ENCODE measurements at places on chromosomes 1 and 21.
A peak's percentile ranks its signal among the peaks of the same experiment; 100 is the strongest.

- no peak for DNase-seq
These were observed at the start of gene WLS for GRCh38 chr1:68232289-68233148. Gene WLS, minus strand, starts transcription at chr1:68232523. Its CDS starts 224 bp downstream, at chr1:68232299.

DNA sequence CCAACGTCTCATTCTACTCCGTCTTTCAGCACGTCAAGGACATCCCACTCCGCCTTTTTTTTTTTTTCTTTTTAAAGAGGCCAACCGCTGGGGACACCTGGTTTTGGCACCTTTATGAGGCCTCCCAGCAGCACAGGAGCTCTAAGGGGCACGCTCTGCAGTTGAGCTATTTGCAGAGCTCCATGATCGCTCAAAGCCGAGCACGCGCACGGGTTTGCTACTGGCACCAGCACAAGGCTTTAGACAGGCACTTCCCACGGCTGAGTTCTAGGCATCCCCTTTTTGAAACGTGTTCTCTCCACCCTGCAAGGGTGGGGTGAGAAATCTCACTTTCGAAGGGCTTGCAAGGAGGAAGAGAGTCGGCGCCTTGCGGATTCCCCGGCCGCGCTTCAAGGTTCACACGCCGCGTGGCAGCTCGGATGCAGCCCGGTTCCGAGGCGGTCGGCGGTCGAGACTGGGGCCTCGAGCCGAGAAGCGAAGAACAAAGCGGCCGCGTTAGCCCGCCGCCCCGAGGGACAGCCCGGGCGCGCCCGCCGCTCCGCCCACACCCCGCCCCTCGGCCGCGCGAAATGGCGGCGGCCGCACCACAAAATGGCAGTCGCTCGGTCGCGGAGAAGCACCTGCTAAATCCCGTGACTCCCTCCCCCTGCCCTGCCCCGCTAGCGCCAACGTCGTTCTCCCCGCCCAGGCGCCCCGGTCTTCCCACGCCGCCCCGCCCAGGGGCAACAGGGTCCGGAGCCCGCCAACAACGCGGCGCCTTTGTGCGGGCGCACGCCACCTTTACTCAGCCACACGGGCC lies 12.9 kb upstream of the SPEN start:
- peak; percentile 67 for DNase-seq

DNA sequence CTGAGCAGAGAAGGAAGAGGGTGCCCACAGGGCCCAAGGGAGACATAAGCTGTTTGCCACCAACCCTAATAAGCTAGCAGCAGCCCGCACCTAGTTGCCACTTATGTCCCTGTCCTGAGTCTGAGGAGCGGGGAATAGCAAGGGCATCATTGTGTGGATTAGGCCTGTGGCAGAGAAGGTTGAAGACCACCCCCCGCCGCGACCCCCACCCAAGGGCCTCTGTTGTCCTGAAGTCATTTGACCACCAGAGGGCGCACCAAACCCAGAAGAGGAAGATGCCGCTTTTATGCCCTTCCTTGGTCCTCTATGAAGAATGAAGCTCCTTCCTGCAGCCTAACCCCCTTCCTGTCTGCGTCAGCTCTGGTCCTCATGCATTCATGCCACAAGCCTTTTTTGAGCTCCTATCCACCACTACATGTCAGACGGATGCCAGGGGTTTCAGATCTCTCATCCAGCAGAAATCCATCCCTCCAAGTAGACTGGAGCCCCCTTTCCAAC lies 16.6 kb downstream of the RHBG start:
- no peak for DNase-seq

DNA sequence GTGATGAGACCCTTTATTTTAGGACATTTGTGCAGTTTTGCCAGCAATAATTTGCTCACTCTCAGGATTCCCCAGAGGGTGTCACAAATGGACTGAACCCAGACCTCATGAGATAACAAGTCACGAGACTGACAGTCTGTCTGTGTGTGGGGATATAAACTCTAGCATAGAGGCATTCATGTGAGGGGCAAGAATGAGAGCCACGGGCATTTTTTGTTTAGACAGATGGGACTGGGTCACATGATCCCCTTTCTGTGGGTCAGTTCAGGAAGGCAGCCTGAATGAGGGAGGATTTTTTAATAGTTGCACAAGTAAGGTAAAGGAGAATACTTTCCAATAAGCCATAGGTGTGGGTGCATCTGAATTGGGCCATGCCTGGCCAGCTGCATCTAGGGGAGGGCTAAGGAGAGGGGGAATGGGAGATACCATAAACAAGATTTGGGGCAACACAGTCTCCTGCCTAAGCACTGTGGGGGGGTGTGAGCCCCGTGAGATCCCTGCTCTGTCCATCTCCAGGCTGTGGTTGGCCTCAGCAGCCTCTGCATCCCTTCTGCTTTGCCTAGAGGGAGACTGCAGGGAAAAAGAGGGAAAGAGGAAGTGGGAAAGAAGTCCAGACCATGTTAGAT lies 66.6 kb downstream of the NAV1 start:
- DNase-seq, result no peak

- no peak for DNase-seq
These were observed 36.7 kb downstream of the CLCA4 start for GRCh38 chr1:86583593-86583992.

- no peak for DNase-seq
These were observed 14.0 kb downstream of the TGFBR3 start for GRCh38 chr1:91872000-91872399.

- no peak for DNase-seq
These were observed 37.1 kb upstream of the CAP1 start for GRCh38 chr1:40003156-40004093.

- no peak for DNase-seq
These were observed 43.9 kb downstream of the WNT9A start for GRCh38 chr1:227903614-227904501.

- no peak for DNase-seq
These were observed 37.6 kb upstream of the HMCN1 start for GRCh38 chr1:185696422-185697150.

DNA sequence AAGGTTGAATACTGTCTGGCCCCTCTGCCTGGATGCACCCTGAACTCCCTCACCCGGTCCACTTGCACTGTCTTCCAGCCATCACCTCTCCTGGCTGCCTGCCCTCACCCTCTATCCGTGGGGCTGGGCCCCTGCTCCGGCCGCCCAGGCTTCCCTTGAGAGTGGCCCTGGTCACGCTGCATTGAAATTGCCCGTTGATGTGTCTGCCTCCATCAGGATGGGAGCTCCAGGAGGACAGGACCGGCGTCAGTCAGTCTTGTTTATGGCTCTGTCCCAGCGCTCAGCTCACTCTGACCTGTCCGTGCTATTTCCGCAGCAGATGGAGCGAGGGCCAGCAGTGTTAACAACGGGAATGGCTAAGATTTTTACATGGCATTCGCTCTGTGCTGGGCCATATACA lies 34.9 kb downstream of the FOXO6 start:
- no peak for DNase-seq

GRCh38 chr1:1434131-1434823 lies 1.2 kb upstream of the VWA1 start:
- DNase-seq, result no peak

DNA sequence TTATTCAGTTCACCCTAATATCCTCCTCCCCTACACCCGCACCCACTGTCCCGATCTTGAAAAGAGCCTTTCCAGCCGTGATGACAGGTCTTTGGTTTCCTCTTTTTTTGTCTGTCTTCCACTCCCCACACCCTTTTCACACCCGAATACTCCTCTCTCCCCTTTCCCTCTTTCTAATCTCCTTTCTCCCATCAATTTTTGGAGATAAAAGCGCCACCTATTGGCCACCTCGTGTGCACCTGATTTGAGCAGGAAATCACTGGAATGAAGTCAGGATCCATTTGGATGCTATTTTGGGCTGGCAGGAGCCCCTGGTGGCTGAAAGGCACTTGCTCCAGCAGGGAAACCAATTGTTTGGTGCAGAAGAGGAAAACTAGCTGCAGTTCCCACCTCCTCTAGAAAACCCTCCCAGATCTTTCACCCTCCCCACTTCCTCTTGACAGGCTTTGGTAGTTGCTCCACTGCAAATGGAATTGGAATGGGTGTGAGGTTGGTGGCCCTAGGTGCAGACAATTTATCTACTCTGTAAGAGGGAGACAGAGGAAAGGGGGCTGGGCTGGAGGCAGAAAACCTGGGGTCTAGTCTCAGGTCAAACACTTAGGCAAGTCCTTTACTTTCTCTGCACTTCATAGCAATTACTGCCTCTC lies 8.4 kb downstream of the FOXE3 start:
- DNase-seq, result no peak

- DNase-seq, result no peak
These were observed 91.5 kb downstream of the SELENOF start for GRCh38 chr1:86822459-86822858.

DNA sequence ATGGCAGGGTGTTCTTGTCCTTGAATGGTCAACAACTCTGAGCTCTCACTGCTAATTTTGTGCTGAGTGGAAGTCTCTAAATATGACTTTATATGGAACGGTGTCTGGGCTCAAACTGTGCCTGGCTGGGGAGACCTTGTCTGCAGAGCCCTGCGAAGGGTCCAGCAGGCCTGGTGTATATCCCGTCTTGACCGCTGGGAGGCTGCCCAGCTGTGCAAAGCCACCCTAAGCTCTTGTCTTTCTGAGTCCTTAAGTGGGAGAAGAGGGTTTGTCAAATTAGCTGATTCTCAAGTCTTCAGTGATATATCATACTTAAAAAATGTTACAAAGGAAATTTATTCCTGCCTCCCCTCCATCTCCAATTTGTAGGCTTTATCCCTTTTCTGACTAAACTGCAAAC lies 198.7 kb downstream of the KCNJ6 start:
- DNase-seq, result no peak

- DNase-seq, result no peak
These were observed 52.2 kb upstream of the ROR1 start for GRCh38 chr1:63721531-63722189.

DNA sequence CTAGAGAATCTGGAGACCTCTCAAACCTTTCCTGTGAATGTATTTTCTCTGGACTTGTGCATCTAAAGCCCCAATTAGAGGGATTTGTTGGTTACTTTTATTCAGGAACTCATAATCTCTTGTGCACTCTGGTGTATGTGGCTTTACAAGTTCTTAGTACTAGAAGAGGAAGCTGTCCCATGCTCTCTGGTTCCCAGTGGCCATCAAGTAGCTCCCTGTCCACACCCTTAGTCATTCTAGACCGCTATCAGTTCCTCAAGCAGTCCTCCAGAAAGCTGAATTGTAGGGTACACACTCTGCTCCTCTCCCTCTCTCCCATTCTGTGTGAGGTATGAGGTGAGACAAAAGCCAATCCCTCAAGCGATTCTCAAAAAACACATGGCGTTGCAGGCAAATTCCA lies 470.3 kb downstream of the PTPRC start:
- DNase-seq, result no peak

DNA sequence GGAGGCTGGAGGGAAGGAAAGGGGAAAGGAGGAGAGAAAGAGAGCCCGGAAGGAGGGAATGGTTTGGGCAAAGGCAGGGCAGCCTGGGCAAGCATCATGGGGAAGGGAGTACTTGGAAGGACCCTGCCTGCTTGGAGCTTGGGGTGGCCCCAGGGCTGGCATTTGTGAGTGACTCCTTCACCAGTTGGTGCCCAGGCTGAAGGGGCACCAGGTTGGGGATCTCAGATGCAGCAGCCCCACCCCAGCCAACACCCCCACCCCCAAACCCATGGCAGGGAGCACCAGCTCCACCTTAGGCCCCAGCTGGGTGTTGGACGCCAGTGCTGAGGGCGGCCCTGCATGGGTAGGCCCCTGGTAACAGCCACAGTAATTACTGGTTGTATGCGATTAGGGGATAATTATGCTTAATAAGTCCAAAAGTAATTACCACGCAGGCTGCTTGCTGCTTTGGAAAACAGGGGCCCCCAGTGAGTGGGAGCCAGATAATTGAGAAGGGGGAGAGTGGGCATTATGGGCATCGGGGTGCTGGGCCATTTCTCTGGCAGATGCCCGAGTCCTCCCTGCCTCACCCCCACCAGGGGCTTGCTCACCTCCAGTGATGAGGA lies 78.3 kb downstream of the VWA5B1 start:
- no peak for DNase-seq

DNA sequence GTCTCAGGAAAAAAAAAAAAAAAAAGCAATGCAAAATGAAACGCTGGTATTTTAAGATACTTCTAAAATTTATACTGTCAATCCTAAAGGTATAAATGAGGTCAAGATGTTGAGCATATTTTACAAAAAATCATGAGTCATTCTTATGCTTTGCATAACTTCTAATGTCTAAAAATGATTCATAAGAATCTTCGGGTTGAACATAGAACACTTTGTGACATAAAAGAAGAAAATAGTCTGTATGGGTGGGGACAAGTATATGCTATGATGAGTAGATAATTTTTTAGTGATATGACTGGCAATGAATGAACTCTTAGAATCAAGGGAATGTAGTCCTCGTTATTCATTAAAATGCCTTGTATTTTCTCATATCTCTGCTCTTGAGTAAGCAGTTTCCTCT lies 416.9 kb upstream of the USP24 start:
- no peak for DNase-seq

DNA sequence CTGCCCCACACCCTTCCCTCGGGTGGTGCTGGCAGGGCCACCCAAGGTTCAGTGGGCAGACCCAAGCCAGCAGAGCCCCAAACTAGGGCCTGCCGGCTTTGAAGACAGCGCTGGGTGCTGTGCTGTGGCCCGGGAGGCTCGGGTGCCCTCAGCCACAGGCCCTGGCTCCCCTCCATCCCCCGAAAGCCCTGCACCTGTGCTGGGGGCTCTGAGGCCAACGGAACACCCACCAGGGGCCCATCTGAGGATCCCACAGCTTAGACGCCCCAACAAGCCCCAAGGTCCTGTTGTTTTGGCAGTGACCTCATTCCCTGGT lies 8.6 kb downstream of the ITGB2 start:
- DNase-seq, result no peak

DNA sequence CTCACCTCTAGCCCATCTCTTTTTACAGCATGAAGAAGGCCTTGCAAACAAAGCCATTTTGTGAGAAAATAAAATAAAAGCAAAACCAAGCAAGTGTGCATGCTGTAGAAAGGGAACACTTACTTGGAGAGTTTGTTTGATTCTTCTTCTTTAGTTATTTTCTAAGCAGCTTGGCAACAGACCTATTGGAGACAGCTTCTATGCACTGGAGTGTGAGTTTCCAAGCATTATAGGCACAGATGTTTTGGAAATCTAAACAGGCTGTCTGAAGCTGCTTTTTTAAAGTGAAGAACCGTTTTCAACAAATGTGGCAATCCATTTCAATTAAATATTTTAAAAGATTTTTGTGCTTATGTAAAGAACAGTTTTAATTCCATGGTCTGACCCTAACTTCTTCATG lies 76.6 kb downstream of the NGF start:
- DNase-seq, result no peak

DNA sequence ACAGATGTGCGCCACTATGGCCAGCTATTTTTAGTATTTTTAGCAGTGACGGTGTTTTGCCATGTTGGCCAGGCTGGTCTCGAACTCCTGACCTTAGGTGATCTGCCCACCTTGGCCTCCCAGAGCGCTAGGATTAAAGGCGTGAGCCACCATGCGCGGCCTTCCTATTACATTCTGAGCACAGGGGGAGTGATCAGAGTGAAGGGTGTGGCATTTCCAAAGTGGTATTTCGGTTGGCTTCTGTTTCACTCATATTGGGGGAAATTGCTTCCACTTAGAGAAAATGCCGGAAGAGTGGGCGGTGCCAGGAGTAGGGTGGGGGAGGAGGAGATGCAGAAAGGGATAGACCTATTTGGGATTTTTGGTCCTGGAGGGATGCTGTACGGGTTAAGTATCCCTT lies 4.3 kb downstream of the PIK3CD start:
- DNase-seq, result no peak

GRCh38 chr1:98278055-98278454 lies 357.2 kb upstream of the DPYD start:
- no peak for DNase-seq

GRCh38 chr1:27380224-27380623 lies 2.9 kb downstream of the CD164L2 start:
- DNase-seq, result no peak
